ENCODE measurements at places on chromosomes 7 and 10.

GRCh38 chr7:72793791-72794190 lies 34.2 kb downstream of the TYW1B start:
- no peak for DNase-seq

DNA sequence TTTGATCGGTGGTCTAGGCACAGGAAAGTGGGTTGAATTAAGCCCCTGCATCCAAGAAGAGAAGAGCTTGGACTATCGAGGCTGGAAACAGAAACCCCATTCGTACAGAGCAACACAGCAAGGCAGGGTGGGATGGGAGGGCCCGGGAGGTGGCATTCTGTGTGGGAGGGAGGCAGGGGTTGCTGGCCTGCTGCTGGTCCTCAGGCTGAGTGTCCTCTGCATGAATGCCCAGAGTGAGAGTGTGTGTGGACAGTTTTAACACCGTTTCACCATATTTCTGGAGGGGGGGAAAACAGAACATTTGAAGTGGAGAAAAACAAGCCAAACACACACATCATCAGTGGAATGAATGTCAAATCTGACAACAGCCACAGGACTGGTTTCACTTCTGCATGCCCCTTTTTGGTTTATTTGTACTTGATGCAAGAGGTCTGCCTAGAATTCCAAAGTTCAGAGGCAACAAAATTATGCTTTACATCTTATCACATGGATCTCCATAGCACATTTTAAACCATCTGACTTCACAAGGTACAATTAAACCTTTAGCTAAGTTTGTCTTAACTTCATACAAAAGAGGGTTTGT lies 11.1 kb upstream of the ENO4 start:
- DNase-seq = no peak

DNA sequence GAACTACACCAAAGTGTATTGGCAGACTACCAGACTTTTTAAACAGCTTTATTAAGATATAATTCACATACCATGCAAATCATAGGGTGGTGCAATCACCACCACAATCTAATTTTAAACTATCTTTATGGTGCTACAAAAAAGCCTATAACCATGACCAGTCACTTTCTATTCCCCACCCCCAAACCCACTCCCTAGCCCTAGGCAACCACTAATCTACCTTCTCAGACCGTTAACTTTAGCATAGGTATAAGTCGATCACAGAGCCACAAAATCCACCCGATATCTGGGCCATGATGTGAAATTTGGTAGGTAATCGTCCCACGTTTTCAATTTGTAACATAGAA lies 536 bp upstream of the POM121 start:
- DNase-seq = no peak

GRCh38 chr10:13706175-13706574 lies 119.4 kb downstream of the PRPF18 start:
- no peak for DNase-seq

DNA sequence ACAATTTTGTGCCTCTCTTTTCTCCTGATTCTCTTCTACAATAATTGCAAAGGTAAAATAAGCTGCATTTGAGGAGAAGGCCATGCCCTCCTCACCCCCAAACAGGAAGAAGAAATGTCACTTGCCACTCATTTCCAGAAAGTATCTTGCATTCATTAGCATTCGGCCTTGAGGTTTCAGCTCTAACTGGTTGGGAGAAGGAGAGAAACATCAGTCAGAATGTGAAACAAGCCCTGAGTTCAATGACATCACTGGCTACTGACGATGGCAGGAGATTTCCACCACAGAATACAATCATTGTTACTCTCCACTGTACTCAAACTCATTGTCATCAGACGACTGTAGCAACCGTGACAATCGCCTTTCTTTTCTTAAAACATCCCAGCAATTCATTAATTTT lies 72.8 kb downstream of the PRKCQ start:
- DNase-seq = no peak

DNA sequence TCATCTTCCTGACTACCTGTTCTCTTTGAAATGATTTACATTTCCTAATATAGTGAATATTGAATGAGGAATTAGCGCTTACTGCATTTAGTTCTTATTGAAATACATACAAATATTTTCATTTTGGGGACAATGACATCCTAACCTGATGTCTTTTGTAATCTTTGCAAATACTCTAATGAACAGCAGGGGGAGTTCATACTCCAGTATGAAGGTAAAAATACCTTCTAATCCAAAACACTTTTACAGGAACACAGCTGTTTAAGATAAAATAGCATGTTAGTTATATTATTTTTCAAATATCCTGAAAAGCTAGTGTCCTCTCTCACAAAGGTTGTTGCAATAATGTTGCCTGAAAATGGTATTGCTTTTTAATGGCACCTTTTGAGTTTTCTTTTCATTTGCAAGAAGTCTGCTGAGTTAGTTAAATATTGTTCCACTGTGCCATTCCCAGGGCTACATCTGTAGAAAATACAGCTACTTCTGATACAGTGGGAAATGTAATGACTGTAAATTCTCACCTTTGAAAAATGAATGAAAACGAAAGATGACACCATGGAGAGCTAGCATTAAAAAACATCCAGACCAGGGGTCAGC lies 400.0 kb downstream of the PHF14 start:
- DNase-seq = no peak

- DNase-seq = no peak
Measured at GRCh38 chr7:21450941-21451340, 23.1 kb downstream of the SP4 start.

DNA sequence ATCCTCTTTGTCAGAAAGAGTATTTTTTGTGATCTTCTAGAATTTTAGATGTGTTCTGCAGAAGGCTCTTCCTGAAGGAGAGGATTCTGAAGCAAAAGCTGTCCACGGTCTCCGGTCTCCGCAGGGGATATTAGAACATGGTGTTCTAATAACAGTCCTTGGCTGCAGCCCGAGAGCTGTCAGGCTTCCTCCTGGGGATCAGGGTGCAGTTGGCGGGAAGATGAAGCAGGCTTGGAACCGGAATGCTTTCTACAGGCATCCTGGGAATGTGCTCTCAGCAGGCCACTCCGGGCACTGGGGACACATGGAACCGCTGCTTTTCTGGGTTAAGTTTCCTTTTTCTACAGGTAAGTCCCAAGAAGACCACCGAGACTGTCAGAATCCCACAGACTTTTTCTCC lies 118.6 kb upstream of the PARD3 start:
- no peak for DNase-seq

DNA sequence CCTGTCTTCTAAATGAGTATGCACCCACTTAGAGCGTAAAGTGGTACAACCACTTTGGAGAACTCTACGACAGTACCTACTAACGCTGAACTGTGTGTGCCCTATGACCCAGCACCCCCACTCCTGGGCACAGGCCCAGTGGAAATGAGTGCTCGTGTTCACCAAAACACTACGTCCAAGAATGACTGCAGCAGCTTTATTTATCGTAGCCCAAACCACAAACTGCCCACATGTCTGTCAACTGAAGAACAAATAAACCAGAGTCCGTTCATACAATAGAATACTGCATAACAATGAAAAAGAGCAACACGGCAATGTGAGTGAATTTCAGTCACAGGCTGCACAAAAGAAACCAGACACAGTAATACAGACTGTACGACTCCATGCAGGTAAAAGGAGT lies 35.4 kb downstream of the TLL2 start:
- no peak for DNase-seq

DNA sequence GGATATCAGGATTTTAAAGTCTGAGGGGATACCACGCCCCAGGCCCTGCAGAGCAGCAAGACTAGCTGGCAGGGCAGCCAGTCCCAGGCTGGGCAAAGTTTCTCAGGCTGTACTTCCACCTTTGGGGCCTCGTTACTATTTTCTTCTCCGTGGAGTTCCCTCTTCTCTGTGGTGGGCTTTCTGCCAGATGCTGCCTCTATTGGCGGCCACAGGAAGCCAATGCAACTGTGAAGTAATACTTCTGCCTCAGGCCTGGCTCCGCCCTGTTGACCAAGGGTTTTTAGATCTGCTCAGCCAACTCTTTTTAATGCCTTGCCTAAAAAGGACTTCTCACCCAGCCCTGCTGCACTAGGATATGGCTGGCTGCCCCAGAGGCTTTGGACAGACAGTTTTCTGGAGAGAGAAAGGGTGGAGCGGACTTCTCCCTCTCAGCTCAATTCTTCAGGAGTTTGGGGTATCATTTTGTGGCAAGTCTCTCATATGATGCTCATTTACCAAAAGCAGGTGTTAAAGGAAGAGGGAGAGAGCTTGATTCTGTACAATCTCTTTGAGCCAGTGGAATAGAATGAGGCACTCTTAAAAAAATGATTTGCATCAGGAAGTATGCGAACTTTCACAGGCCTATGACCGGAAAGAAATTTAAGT lies 67.4 kb downstream of the HHEX start:
- DNase-seq = no peak

DNA sequence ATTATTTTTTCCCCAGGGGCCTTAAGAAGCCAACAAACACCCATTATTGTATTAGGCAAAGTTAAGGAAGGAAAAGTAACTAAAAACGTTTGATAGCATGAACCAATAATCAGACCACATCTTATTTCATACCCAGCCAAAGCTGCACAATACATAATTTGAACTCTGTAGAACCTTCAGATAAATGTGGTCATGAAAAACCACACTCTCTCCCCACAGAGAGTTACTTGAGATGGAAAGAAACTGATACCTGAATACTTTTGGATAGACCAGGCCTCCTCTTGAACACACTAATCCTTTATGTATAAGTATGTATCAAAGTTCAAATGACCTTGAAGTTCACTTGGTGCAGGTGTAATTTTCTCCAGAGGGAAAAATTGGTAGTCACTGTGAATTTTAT lies 146.6 kb upstream of the FAM13C start:
- no peak for DNase-seq

DNA sequence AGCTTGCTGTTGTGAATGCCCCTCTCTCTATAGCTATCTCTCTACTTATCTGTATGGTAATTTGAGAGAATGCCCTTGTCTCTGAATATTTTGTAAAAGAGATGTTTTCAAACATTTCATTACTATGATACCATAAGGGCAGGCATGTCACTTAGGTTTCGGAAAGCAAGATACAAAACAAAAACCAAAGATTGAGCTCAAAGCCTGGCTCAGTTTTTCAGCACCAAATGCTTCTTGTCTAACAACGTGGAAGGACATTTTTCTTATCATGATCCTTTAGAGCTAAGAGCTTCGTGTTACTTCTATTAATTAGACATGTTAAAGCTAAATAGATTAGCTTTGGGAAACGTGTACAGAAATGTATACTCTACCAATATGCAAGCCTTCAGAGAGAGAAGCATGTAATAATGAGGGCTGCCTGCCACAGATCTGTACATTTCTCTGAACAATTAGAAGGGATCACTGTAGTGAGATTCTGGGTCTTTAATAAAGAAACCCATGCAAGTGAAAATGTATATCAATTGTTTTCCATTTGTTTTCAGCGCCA lies 148.9 kb downstream of the ARID5B start:
- no peak for DNase-seq

- DNase-seq = no peak
Measured at GRCh38 chr7:74525881-74526280, 72.2 kb downstream of the GTF2IRD1 start.

DNA sequence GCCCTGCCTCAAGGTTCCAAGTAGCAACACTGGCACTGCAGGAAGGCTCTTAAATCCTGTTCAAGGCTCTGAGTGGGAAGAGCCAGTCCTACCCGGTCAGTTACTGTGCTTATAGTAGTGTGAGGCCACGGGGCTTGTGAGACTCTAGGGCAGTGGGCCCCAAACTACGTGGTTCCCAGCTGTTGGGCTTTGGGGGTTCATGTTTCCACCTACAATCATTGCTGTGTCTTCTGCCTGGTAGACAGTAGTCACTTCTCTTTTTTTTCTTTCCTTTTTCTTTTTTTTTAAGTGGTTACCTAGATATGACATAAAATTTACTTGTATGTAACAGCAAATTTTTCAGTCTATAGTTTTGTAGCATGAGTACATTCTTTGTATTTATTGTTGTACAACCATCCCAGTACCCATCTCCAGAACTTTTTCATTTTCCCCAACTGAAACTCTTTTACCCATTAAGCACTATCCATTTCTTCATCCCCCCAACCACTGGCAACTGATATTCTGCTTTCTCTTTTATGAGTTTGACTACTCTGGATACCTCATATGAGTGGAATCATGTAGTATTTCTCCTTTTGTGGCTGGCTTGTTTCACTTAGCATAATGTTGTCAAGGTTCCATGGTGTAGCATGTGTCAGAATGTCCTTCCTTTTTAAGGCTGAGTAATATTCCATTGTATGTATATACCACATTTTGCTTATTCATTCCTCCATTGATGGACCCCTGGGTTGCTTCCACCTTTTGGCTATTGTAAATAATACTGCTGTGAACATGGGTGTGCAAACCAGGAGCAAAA lies 7.7 kb downstream of the UBTD1 start:
- no peak for DNase-seq

- DNase-seq = no peak
Measured at GRCh38 chr10:21138769-21139340, 241.7 kb upstream of the NEBL start.

- no peak for DNase-seq
Measured at GRCh38 chr7:152588350-152588749, 87.6 kb downstream of the XRCC2 start.

- no peak for DNase-seq
Measured at GRCh38 chr10:119270762-119271366, 63.5 kb downstream of the GRK5 start.

DNA sequence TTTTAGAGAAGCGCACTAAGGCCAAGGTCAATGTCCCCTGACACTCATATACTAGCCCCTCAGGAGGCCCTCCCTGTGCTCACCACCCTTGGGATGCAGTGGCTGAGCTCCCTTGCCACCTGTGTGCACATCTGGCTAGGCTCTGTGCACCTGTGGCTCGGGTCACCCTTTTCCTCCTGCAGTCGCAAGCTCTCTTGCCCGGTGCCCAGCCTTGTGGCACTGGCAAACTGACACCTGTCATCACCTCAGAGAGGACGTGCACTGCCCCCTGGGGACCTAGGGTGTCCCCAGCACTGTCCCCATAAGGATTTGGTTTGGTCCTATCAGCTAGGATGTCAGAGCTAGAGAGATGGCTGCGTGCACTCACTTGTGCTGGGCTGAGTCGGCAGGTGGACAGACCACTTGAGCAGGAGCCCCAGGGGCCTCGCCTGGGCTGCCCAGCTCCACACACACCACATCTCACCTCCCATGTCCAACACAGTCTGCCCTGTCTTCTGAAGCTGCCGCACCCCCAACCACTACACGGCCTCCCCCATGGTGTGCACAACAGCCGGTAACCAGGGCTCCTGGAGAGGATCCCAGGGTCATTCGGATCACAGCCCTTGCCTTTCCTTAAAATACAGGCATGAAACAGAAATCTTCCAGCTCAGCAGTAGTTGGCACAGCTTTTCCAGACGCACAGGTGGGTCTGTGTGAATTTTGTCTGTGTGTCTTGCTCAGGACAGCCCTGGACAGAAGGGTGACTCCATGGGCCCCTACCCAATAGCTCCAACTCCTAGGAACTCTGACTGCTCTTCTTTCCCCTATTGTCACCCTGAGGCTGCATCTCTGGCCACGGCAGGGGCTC lies 111.0 kb downstream of the GRID1 start:
- no peak for DNase-seq

DNA sequence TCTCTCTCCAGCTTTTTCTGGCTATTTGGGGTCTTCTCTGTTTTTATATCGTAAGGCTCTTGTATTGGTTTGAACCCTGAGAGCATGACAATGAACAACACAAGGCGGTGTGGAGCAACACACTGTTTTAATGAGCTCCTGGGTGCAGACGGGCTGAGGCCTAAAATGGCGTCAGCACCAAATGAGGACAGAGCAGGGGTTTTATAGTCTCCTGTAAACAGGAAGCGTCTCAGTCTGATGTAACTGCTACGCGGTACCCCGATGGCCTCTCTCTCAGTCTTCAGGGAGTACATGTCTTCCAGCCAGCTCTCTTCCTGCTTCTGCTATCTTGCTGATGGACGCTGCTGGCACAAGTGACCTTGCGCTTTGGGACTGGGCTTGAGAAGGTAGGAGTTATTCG lies 95.9 kb upstream of the CCDC71L start:
- DNase-seq = no peak

Data from stimulated activated CD4-positive, alpha-beta T cell treated with anti-CD3 and anti-CD28 coated beads, TNF-alpha, amount 100 ng/mL, for 4 hours (primary cell).